ENCODE measurements at places on chromosomes 3 and 15.

- no peak for DNase-seq
Measured at GRCh38 chr3:51145811-51146585, 239.1 kb upstream of the MANF start.

- DNase-seq = no peak
Measured at GRCh38 chr3:114872050-114872449, 275.0 kb downstream of the ZBTB20 start.

GRCh38 chr15:90924375-90924774, 8.0 kb downstream of the HDDC3 start:
- DNase-seq = no peak

DNA sequence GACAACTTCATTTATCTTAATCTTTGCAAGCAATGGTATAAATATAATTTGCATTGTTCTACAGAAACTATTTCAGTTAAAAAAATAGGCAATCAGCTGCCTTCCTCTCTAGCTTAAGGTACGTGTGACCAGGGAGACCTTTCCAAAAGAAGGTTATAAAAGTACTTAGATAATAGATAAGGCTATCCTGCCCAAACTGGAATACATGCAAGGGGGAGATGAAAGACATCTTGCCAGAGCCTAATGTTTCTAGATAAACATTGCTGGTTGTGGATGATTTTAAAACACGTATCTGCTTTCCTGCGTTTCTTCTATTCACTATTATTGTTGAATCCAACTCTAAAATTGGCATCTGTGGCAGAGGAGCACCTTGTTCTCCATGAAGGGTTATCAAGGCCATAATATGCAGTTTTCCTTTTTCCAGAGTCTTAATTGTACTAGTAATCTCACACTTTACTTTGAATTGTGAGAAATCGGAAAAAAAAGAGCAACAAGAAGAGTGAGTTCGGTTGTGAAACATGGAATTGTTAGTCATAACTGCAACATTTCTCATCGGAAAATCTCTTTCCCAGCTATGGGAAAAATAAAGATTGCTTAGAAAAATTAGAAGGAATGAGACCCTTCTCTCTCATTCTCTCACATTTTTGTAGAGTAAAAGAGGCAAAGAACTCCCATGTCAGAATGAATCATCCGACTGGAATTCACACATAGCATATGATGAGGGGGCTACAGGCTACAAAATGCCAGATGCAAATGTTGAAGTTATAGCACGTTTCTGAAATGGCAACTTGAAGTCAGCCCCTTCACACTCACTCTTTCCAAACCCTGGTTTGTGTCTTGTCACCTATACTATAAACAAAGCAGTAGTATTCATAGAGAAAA, 936.1 kb upstream of the NR2F2 start:
- DNase-seq = no peak

DNA sequence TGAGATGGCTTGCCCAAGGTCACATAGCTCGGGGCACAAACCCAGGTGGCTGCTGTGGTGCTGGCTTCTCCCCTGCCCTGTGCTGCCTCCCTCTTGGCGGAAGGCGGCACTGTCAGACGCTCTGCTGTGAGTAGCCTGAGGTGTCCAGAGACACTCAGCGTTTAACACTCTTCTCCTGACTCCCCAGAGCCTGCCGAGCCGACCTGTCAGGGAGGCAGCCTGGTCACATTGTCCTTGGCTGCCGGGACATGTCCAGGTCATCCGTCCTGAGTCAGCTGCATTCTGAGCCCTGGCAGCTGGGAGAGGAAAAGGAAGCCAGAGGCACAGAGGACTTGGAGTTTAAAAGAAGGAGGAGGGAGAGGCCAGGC, 4.7 kb downstream of the LMAN1L start:
- no peak for DNase-seq

- DNase-seq = no peak
Measured at GRCh38 chr15:94457661-94458060, 226.3 kb downstream of the MCTP2 start.

GRCh38 chr3:157305392-157305791, 131.3 kb upstream of the PTX3 start:
- no peak for DNase-seq

Data from activated CD4-positive, alpha-beta T cell treated with anti-CD3 and anti-CD28 coated beads, Interleukin-2, amount 50 U/mL, for 24 hours (primary cell).